CD4-positive, CD25-positive, alpha-beta regulatory T cell (primary cell): ENCODE measurements at places on chromosomes 16 and 17.

- DNase-seq: no peak
These were observed 195.2 kb downstream of the AXIN2 start for GRCh38 chr17:65366102-65366844.

DNA sequence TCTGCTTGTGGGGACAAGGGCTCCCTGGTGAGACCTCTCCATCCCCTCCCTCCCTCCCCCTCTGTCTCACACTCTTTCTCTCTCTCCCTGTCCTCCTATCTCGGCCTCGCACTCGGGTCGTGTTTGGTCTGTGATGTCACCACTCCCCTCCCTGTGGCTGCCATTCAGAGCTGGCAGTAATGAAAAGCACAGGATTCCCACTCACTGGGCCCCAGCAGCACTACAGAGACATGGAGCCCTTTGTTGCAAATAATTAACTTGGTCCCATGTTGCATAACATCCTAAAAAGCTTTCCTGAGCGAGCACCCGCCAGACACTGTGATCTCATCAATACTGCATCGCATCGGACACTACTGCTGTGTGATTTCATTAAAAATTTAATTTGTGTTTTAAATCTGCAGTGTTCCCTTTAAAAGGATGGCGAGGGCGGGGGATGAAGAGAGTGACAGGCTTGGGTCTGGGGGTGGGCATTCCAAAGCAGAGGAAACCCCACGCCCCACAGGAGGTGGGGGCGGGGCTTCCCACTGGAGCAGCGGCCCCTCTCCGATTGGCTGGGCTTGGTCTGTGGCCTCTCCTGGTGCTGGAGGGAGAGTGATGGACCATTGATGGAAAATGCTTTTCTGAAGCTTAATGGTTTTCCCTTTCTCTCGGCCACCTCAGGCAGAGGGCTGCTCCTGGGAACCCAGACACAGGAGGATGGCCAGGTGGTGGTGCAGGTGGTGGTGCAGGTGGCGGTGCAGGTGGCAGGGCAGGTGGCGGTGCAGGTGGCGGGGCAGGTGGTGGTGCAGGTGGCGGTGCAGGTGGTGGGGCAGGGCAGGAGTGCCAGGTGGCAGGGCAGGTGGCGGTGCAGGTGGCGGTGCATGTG lies 15.3 kb upstream of the NPTX1 start:
- no peak for DNase-seq

DNA sequence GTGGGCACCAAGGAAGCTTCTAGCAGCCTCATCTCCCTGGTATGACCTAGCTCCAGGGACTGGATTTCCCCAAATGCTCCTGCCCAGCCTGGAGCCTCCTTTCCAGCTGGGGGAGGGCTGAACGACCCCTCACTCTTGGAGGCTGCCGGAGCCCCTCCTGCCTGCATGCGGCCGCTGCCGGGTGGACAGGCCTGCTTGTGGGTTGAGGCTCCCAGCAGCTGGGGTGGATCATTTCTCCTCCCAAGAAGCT lies 213.6 kb downstream of the SEC14L1 start:
- no peak for DNase-seq

GRCh38 chr17:2468270-2468669 lies 43.4 kb downstream of the METTL16 start:
- no peak for DNase-seq

- DNase-seq: peak; percentile 39
These were observed at the start of gene GSE1 for GRCh38 chr16:85612801-85613603. Gene GSE1, plus strand, starts transcription at chr16:85613322. Its CDS starts 70 bp downstream, at chr16:85613392.

- DNase-seq: no peak
These were observed 33.8 kb downstream of the FOXK2 start for GRCh38 chr17:82553210-82553930.

DNA sequence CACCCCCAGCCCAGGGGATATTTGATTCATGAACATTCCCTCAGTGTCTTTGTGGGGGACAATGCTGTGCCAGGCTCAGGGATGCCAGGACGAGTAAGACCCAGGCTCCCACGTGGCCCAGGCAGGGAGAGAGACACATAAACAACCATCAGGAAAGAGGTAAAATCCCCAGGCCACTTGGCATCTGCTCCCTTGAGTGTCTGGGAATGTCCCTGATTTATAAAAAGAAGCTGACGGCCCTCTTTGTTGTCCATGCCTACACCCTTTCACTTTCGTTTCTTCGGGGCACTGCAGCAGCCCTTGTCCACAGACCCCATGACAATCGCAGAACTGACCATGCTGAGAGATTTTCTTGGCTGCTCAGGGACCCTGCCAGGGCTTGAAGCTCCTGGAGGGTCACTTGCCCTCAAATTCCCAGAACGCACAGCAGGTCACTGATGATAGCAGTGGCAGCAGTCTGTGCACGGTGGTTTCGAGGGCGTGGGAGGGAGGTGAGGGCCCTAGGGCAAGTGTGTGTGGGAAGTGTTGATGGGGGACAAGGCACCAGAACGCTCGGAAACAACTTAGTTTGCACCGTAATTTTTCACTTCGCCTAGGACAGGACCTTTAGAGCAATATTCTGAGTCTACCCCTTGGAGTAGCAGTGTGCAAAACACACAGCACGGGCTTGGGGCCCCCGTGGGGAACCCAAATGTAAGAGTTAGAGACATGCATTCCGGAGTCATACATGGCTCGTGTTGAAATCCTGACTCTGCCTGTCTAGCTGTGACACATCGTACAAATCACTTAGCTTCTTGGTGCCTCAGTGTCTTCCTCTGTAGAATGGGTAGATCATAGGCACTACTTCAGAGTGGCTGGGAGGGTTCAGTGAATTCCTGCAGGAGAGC lies 4.7 kb downstream of the NOD2 start:
- peak; percentile 63 for DNase-seq

- DNase-seq: no peak
These were observed 47.6 kb upstream of the MGAT5B start for GRCh38 chr17:76820561-76820960.

- DNase-seq: no peak
These were observed 15.5 kb upstream of the SUPT4H1 start for GRCh38 chr17:58367461-58367860.

DNA sequence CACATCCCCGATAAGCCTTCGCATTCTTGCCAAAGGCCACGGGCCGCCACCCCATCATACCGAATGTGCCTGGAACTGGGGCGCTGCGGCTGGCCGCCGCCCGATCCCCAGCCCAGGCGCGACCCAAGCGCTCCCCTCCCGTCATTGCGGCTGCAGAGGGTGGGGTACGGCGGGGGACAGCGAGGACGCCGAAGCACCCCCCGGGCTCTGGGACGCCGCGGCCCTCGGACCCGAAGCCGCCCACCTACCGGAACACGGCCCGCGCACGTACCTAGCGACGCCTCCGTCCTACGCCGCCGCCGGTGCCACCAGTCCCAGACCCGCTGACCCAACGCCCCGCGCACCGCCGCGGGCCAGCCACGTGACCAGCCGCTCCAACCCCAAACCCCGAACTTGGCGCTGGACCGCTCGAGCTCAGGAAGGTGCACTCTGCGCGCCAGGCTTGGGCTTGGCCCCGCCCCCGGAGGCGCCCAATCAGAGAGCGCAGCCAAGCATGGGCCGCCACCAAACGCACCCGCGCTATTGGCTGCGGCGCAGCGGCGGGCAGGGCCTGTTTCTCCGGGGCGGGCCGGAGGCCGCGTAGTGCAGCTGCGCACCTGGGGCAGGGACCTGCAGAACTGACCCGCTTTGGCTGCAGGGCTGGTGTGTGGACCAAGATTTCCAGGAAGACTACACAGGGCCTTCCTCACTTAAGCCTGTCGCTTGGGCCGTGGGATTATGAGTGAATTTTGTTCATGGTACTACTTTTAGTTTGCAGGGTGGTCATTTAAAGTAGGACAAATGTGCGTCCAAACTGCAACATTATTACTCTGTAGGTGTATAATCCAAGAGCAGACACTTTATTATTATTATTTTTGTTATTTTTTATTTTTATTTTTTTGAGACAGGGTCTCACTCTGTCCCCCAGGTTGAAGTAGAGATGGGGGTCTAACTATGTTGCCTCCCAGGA lies at the start of gene SHMT1:
SHMT1 (minus strand) TSS at position 450 of the 949 bp plus-strand sequence. CDS start 7,569 bp downstream, outside the sequence.
- peak; percentile 88 for DNase-seq

- DNase-seq: no peak
These were observed 108.0 kb downstream of the SKAP1 start for GRCh38 chr17:48322060-48322459.

GRCh38 chr17:61783556-61784304 lies 79.6 kb downstream of the BRIP1 start:
- DNase-seq: no peak

- DNase-seq: no peak
These were observed 17.6 kb downstream of the PEMT start for GRCh38 chr17:17573912-17574311.

DNA sequence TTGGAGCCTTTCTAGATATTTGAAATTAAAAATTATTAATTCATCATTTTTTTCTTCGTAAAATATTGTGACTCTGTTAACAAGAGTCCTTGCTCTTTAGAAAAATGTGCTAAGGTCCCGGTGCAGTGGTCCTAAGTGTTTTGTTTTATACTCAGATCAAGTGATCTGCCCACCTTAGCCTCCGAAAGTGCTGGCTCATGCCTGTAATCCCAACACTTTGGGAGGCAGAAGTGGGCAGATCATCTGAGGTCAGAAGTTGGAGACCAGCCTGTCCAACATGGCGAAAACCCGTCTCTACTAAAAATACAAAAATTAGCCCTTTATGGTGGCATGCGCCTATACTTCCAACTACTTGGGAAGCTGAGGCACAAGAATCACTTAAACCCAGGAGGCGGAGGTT lies 82.6 kb upstream of the LGALS9 start:
- DNase-seq: no peak

DNA sequence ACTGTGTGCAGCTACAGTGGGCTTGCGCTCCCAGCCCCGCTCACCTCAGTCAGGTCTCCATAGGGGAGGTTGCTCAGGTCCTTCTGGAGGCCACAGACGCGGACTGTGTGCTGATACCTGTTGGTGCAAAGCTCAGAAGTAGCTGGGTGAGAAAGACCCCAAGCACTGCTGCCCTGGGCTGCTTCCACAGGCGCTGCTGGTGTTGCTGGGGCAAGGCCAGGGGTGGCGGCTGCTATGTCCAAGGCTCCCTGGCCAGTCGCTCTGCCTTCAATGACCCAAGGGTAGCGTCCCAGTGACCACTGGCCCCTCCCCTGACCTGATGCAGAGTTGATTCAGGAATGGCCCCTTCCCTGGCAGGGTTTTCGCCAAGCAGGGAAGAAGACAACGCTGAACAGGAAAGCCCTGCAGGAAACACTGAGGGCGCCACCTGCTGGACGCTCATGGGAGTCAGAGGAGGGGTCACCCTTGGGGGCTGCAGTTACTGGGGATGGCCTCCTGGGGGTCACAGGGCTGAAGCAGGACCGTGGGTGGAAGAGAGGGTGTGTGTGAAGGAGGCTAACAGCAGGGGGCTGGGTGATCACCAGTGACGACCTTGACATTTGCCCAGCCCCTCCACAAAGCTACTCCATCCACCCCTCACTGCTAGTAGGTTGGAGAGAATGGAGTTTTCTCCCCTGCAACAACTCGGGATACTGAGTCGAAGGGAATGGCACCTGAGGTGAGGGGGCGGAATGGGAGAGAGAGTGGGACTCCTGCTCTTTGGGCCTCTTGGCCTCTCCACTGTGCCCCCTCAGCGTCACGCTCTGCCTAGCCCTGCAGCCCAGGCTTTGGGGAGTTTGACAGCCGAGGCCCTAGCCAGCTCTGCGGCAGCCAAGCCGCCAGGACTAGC lies 38.3 kb downstream of the ABCC12 start:
- peak; percentile 48 for DNase-seq

- DNase-seq: peak; percentile 63
These were observed 21.8 kb upstream of the FOXK2 start for GRCh38 chr17:82497483-82498405.

DNA sequence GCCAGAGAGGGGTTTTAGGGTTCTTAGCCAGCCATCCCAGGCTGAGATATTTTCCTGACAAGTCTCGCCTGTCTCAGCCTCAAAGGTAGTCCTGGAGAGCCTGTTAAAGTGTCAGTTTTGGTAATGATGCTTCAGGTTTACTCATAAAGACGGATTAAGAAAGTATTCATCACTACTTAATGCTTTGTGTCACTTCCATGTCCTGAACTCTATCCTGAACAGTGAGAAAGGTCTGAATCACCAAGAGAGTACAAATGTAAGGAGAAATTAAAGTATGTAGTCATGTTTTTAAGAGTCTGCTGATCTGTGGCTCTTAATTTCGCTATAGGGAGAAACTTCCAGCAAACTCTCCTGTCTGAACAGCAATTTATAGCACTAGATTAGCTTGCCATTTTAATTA lies 14.0 kb downstream of the RPGRIP1L start:
- DNase-seq: no peak

- no peak for DNase-seq
These were observed 36.3 kb downstream of the GAS7 start for GRCh38 chr17:10162096-10162495.

- peak; percentile 71 for DNase-seq
These were observed 48.5 kb downstream of the RAI1 start for GRCh38 chr17:17729620-17730249.
